Activated CD4-positive, alpha-beta T cell treated with anti-CD3 and anti-CD28 coated beads for 4 hours (primary cell): ENCODE measurements at places on chromosomes 12 and 14.

- DNase-seq: no peak
Observed at GRCh38 chr12:56129942-56130495, 2.0 kb downstream of the ESYT1 start.

DNA sequence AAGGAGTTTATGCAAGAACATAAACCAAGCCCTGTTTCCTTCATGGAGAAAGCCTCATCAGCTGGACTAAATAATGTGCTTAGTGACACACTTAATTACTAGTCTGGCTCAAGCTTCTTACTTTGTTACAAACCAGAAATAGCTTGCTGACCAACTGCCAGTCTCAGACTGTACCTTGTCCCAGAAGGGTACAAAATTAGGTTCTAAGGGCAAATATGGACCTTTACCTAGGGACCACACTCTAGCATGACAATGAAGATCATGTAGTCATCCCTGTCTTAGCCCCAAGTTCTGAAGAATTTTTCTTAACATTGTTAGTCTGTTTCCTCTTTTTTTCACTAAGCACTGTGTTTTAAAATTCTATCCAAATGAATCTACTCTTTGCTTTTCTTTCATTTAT is 2.2 kb downstream of the AMN1 start:
- no peak for DNase-seq

GRCh38 chr14:105283028-105283427 is 17.8 kb downstream of the BRF1 start:
- no peak for DNase-seq

DNA sequence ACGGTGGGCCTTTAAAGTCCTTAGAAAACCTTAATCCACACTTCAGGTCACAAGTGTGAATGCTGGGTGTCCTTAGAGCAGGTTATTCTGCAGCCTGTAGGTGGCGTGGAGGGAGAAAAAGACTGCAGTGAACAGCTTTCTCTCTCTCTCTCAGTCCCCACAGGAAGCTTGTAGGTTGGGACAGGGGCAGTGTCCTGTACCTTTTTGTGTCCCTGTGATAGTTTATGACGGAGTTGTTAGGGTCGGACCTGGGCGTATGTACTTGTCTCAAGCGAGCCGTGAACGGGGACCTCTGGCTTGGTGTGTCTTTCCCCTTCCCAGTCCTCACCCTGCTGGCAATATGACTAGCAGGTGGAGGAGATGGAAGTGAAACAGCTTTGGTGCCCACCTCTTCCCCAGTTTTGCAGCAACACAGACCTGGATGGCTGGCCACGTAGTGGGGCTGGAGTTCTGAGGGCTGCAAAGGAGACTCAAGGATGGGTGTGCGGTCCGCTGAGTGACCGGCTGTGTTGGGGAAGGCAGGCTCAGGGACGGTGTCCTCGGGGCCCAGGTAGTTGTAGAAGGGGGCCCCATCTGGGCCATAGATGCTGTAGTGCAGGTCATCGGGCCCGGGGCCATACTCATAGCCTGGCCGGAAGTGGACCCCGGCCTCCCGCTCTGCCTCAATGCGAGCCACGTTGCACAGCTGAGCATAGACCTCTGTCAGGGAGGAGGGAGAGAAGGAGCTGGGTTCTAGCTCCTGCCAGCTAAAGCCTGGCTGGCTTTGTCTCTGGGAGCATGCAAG is 8.9 kb downstream of the ISCA2 start:
- no peak for DNase-seq
